Right hindlimb (tissue), 1 donor: ENCODE measurements at places on chromosomes 4 and X.

DNA sequence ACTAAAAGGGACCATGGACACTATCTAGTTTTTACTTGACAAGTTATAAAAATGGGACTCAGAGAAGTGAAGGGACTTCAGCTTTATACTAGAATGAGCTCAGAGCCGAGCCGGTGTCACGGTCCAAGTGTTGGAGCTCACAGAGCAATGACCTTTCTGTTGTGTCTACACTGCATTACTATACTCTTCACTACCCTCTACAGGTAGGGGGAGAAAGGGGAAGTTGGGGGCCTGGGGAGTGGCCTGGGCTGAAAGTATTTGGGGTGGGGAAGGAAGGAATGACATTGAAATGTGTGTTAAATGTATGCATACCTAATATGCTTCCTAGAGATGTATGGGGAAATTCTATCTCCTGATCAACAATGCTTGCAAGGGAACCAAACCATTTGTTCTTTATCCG, 48.8 kb upstream of the HHIP start:
- no peak for DNase-seq

DNA sequence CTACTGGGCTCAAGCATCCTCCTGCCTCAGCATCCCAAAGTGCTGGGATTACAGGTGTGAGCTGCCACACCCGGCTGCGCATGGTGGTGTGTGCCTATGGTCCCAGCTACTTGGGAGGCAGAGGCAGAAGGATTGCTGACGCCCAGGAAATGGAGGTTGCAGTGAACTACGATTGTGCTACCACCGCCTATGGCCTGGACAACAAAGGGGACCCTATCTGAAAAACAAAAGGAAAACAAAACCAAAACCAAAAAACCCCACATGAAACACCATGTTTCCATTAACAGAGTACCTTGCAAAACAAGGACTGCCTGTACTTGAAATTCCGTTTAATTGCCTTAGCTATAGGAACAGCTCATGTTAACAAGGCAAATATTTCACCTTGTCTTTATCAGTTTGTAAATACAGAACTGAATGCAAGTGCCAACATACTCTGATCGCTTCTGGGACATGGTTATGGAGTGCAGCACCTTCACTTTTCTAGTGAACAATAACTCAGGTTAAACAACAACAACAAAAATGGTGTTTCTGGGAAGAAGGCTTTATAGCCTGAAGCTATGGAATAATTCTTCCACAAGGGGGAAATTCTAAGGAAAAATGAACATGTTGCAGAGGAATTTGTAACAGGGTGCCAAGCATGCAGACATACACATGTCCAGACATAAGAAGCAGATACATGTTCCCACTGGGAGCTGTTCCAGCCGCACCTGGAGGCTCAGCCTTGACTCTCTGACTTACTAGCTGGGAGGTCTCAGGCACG, 73.2 kb upstream of the STS start:
- no peak for DNase-seq

- DNase-seq, result no peak
These were observed 761 bp upstream of the FRYL start for GRCh38 chr4:48780865-48781214.

DNA sequence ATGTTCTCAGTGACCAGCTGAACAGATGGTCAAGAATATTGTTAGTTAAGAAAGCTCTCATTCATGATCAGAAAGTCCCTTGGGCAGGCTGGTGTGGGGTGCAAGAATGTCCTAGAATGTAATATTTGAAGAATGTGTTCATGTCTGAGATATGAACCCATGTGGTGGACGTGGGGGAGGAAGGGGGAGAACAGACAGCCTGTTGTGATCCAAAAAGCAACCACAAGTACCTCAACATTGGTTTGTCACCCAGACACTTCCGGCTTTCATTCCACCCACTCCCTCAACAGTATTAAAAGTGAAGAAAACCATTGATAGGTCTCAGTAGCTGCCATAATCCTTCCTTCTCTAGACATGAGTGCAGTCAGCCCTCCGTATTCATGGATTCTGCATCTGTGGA, 82.2 kb downstream of the MAML3 start:
- no peak for DNase-seq

- DNase-seq, result no peak
These were observed 45.4 kb downstream of the COMMD8 start for GRCh38 chr4:47418147-47418546.

- no peak for DNase-seq
These were observed 2358.0 kb downstream of the PCDH7 start for GRCh38 chr4:33078145-33078544.

DNA sequence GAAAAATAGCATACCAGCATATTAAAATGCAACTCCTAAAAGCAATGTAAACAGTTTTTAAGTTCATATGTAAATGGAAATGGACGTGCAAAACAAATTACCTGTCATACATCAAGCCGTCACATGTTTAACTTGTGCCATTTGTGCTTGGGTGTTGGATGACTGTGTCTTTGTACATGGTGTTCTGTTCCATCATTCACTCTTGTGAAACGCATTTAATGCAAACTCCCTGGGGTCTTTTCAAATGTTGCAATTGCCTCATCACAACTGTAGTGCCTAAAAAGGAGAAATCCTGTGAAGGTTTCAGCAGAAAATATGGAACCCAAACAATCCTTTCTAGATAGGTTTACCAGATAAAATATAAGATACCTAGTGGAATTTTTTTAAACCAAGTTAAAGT, 52.4 kb downstream of the PHOX2B start:
- DNase-seq, result no peak

- no peak for DNase-seq
These were observed 97.3 kb downstream of the EMCN start for GRCh38 chr4:100420571-100420970.

DNA sequence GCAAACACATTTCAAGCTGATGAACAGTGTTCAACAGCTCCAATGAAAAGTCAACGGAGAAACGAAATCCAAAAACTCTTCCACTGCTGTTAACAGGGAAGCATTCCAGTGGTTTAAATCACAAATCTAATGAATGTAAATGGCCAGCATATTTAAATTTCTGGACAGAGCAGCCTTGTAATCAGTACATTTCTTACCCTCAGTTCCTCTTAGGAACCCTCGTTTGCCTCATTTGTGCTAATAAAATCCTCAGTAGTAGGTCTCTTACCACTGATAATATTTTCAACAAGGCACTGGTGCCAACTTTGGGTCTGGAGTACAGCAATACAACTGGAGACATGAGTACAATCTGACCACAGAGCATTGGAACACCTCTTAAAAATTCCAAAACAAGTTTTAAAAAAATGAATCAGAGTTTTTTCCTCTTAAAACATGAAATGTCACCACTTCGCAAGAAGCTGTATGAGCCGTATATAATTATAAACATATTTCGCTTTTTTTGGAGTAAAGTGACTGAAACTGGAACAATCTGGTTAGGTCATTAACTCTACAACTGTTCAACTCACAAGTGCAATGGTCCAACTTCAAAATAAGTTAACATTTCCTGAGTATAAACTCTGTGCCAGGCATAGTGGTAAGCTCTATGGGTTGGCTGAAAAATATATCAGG, 211.2 kb downstream of the CPEB2 start:
- DNase-seq, result no peak

DNA sequence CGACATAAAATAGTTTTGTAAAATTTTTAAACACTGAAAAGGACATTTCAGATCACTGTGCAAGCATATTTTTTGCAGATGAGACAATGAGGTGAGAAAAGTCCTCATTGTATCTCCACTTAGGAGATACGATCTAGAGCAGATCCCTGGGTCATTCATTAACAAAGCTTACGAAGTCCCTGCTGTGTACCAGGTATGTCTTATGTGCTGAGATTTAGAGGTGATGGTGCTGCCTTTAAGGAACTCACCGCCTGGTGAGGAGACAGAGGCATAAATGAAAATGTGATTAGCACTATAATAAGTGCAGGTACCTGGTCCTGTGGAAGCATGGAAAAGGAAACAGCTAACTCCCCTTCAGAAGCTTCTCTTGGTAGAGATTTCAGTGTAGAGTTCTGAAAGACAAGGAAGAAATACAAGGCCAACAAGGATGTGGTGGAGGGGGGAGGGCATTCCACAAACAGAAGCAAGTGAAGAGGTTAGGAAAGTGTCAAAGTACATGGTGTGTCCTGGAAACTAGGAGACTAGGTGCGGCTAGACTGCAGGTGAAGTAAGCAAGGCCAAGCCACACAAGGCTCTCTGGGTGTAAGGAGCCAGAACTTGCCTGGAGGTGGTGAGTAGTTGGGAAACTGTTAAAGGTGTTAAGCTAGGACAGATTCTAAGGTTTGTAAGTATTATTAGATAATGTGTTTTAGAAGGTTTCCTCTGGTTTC, 1.5 kb upstream of the NDNF start:
- no peak for DNase-seq

DNA sequence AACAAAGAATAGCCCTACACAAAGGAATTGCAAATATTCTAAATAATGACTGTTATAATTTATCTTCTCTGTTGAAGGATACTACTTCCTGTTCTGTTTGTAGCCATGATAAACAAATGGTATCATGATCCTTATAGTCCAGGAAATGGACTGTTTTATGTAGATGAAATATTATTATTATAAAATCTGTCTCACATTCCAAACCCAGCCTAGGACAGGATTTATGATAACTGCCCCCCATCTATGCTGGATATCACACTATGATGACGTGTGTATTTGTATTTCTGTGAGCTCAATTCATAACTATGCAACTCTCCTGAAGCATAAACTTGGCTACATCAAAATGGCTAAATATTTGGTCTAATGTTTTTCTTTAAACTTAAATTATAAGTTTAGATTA, 21.3 kb downstream of the DMD start:
- DNase-seq, result no peak
